Anterior cingulate cortex (tissue), 58 donors: ENCODE measurements at places on chromosomes 5 and 9.

DNA sequence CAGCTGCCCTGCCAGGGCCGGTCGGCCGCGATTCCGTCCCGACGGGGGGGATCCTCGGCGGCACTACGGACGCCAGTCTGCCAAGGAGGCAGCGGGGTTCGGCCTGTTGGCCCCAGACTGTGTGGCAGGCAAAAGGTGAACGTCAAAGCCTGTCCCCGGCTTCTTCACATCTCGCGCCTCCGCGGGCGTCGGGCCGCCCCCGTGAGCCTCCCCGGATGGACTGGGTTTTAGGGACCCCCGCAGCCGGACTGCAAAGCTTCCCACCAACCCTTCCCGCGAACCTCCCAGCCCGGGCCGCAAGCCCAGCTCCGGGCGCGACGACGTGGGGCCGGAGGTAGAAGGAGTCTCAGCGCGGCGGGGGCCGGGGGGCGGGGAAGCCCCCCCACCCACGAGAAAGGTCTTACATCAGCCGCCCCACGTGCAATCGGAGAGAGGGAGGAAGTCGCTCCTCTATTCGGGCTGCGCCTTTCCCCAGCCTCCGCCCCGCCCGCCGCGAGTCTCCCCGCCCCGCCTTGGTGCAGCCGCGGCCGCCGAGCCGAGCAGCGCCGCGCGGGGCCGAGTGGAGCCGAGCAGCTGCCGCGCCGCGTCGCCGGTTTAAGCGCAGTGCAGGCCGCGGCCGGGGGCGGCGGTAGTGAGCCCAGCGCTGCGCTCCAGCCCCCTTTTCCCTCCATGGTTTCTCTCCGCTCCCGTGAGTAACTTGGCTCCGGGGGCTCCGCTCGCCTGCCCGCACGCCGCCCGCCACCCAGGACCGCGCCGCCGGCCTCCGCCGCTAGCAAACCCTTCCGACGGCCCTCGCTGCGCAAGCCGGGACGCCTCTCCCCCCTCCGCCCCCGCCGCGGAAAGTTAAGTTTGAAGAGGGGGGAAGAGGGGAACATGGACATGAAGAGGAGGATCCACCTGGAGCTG lies at the start of gene ANP32B:
Gene ANP32B, plus strand, starts transcription at position 659 of the 906 bp plus-strand sequence. Its CDS starts 215 bp downstream, at position 874.
- DNase-seq = peak; percentile 88

DNA sequence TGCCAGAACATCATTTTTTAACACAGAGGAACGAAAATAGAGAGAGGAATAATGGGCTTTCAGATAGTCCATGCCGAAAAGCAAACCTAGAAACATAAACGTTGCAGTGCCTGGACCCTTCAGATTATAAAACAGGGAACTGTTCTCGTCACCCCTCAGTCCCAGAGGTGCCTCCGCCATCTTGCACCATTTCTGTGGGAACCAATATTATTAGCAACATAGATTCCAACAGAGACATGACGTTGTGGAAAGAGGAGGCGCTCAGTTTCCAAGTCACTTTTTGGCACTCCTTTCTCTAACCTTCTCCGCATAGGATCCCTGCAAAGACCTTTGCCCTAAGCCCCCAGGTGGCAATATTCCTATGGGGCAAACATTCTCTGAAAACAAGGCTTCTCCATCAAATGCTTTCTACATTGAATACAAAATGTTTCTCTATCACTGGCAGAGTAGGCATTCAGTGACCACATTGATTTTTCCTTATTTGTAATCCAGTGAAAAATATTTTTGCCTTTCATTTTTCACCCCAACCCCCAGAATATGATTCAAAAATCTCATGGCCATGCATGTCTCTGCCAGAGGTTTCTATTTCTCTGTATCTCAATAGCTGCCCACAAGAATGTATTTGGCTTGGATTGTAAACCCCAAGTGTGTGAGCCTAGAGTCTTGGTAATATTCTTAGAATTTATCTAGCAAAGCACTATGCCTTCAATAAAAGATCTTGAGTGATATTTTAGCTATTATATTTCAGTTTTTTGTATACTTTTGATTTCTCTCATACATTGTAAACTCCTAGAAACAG lies 500.8 kb upstream of the WWC1 start:
- no peak for DNase-seq

GRCh38 chr5:39138892-39139291 lies 64.7 kb upstream of the RICTOR start:
- no peak for DNase-seq

DNA sequence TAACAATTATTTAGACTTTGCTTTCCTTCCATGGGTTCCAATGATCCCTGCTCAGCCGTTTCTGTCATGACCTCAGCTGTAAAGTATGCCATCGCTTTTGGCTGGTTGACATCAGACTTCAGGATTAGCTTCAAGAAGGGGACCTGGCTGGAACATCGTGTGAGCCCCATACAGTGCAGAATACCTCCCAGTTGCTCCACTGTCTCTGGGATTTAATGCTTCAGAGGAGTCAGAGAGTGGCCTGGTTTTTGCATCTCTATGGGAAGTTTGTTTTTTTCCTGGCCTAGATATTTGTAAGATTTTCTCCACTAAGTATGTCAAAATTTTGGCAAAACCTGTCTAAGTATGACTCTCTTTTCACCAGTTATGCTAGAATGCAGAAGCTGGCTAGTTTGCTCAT lies 216.9 kb downstream of the GABBR2 start:
- no peak for DNase-seq

GRCh38 chr5:153476767-153477166 lies 13.7 kb upstream of the GRIA1 start:
- DNase-seq = no peak

DNA sequence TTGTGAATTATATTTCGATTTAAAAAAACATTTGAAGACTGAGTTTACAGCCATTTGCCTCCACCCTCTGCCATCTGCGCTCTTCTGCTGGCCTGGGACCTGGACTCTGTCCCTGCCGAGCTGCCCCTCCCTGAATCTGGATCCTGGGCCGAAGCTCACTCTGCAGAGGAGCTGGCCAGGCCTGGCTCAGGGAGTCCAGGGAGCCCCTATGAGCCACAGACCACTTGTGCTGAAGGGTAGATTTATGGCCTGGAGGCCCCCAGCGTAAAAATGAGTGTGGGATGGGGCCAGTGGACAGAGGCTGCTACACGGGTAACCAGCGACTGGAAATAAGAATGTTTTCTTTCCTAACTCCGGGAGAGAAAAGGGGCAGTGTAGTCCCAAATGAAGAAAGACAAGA lies 129.8 kb downstream of the FGF18 start:
- no peak for DNase-seq

DNA sequence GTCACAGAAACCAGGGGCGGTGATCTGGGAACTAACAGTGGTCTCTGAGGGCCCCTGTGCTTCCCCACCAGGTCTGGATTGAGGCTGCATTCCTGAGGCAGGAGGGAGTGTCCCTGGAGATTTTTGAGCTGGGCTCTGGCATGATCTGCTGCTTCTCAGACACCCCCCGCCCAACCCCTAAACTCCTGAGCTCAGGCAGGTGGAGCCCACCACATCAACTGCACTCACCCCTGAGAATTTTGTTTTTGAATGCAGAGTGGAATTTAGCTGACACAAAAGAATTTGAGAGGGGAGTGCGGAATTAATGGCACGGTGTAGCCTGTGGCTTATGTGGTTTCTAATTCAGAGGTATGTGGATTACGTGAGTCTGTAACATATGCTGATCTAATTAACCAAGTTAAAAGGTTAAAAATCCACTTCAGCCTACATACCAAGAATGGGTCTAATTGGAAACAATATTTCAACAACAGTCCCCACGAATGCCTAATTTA lies 23.9 kb upstream of the CTSL start:
- DNase-seq = no peak

GRCh38 chr9:130712564-130713285 lies 19.1 kb downstream of the EXOSC2 start:
- peak; percentile 98 for DNase-seq

- DNase-seq = no peak
Measured at GRCh38 chr5:175867587-175868347, 3.6 kb upstream of the CPLX2 start.

GRCh38 chr5:24381861-24382489 lies 262.8 kb downstream of the CDH10 start:
- no peak for DNase-seq

GRCh38 chr9:123349691-123350480 lies 6.1 kb upstream of the CRB2 start:
- DNase-seq = peak; percentile 37

- DNase-seq = no peak
Measured at GRCh38 chr9:69079186-69079585, 43.6 kb downstream of the FXN start.

DNA sequence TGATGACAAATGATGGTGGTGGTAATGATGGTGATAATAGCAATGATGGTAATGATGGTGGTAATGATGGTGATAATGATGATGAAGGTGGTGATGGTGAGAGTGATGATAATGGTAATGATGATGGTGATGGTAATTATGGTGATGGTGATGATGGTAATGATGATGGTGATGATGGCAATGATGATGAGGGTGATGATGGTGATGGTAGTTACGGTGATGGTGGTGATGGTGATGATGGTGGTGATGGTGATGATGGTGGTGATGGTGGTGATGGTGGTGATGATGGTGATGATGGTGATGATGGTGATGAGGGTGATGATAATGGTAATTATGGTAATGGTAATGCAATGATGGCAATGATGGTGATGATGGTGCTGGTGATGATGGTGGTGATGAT lies 91.1 kb downstream of the DAP start:
- DNase-seq = no peak

DNA sequence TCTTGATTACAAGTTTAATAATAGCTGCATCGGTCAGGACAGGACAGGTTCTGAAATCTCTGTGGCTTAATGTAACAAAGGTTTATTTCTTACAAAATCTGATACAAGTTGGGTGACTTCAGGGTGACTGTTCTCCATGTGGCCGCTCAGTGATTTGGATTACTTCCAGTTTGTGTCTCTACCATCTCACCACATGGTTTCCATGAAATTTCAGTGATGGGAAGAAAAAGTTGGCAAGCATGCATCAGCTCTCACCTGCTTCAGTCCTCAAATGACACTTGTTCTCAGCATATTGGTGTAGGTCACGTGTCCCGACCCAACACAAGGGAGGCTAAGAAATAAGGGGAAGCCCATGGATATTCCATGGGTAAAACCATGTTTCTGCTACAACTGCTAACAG lies 7.8 kb upstream of the TMEM268 start:
- DNase-seq = no peak

DNA sequence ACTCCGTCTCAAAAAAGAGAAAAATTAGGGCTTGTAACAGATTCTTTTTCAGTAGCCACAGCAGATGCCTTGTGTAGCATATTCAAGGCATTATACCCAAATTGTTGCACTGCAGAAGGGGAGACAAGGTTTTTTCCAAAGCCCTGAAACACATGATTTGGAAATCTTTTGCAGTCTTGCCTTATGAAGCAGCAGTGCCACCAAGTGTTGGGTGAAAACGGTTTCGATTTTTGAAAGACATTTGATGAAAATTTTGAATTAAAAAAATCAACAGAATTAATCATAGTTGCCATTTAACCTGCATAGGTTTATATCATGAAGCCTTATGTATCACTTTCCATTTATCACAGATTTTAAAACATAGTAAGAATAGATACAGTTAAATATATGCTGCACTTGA lies 479.5 kb downstream of the TAF11L14 start:
- DNase-seq = no peak

- DNase-seq = no peak
Measured at GRCh38 chr5:169592937-169593650, 9.5 kb downstream of the SPDL1 start.

DNA sequence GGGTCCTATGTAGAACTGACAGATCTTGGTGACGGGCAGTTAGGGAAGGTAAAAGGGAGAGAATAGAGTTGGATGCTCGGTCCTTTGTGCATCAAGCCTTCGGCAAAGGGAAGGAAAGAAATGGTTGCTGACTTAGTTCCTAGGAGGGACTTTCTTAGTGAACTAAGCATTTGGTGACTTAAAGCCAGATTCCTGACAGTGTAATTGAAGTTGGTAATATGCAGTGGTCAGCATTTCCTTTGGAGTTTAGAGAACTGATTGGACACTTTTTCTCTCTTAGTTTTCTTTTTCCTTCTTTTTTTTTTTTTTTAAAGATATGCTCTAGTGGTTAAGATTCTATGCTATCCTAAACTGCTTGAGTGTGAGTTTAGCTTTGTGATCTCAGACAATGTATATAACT lies 2.3 kb downstream of the CLTA start:
- DNase-seq = no peak

DNA sequence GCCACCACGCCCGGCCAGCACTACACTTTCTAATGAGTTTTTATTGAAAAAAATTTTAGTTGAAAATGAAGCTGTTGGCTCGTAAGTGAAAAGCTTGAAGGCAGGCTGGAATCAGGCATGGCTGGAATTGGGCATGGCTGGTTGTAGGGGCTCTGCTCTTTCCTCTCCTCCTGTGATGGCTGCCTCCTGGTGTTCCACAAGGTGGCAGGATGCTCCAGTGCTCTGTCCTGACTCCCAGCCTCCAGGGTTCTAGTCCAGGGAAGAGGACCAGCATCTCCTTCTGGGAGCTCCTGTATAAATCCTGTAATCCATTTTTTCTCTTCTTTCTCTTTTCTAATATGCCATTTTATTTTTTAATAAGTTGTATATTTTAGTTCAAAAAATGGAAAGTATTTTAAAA lies 57.2 kb upstream of the DHFR start:
- DNase-seq = no peak

DNA sequence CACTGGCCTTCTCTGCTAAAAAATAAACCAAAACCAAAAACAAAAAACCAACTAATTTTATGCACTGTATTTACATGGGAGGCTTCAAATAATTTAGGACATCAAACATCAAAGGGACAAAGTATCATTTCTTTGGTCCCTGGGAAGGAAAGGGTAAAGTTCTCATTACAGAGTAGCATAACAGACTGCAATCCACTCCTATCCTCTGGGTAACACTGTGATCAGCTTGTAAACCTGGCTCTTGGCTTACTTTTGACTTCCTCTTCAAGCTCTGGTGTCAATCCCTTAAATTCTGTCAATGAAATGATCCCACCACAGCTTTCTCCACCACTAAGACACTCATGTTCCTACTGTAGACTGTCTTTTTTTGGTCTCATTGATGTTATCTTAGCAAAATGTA lies 69.8 kb upstream of the VCAN start:
- DNase-seq = no peak

GRCh38 chr9:85392260-85392659 lies 349.5 kb downstream of the AGTPBP1 start:
- no peak for DNase-seq

GRCh38 chr9:113416149-113416721 lies 5.7 kb downstream of the C9orf43 start:
- no peak for DNase-seq

DNA sequence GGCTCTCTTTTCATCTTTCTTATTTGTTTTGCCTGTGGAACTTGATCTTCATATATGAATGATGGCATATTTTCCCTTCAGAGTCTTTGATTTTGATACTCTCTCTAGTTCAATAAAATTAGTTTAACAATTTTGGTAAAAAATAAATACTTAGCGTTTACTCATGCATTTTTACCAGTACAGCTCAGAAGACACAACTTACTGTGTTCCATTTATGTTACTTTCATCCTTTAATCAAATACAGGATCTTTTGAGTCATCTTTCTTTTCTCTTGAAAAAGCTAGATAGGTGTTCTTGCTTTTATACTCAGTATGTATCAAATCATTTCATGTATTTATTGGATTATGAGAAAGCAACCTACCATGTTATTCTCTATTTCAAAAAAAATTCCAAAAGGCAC lies 47.1 kb upstream of the RICTOR start:
- DNase-seq = no peak
